ENCODE measurements at places on chromosomes 16 and 17. TPM values are rescaled to one million over a fixed set of nuclear protein-coding genes. Genes with fewer than 3 reads are reported as not detected.

LRRC37A3 gene
- 2.1 TPM for total RNA-seq

RGS9 gene
- total RNA-seq, result 2.8 TPM

VMO1 gene
- total RNA-seq, result 0.74 TPM

ARHGAP44 gene
- total RNA-seq, result 1.6 TPM

RGS11 gene
- 3.7 TPM for total RNA-seq

ZNF174 gene
- total RNA-seq, result 4.7 TPM

CDH13 gene
- total RNA-seq, result 61.8 TPM

Data from smooth muscle cell of bladder (primary cell).